Cardiac septum (tissue), 1 donor: ENCODE measurements at places on chromosomes 1 and 21.

- DNase-seq, result peak; percentile 93
These were observed 32.0 kb downstream of the MAP7D1 start for GRCh38 chr1:36187800-36188593.

DNA sequence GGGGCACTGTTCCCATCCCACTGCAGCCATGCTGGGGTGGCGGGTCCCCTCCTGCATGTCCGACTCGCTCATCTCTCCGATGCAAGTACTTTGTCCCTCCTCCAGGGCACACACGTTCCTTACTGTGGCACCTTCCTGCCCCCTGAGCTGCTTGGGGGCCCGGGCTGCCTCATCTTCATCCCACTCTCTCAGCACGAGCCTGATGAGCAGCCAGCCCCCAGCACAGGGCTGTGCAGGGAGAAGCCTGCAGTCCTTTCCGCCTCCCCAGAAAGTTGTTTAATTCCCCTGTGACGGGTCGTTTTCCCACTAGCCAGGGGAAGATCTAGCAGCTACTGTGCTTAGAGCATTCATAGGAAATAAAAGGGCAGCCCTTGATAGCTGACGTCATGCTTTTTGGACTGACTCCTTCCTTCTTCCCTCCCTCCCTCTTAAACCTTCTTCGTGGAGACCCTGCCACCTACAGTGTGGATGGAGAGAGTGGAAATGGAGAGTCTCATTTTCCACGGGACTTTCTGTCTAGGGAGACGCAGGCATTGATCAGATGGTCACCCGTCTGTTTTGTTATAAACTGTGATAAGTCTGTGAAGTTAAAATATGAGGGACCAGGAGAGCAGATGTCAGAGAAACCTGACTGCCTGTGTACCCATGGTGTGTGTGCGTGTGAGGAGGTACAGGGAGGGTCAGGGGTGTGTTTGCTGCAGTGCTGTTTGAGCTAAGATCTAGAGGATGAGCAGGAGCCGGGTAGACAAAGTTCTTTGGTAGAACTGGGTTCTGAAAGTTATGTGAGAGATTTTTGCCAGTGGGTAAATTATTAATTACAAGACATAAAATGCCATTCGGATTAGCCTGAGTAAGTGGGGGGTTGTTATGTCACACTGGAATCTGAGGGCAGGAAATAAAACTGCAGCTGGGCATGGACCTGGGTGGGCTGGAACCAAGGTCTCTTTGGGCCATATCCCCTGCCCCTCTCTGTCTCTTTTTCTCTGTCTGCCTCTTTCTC, 34.3 kb downstream of the GPR137B start:
- no peak for DNase-seq

- no peak for DNase-seq
These were observed 51.0 kb downstream of the SCP2 start for GRCh38 chr1:52978045-52978444.

DNA sequence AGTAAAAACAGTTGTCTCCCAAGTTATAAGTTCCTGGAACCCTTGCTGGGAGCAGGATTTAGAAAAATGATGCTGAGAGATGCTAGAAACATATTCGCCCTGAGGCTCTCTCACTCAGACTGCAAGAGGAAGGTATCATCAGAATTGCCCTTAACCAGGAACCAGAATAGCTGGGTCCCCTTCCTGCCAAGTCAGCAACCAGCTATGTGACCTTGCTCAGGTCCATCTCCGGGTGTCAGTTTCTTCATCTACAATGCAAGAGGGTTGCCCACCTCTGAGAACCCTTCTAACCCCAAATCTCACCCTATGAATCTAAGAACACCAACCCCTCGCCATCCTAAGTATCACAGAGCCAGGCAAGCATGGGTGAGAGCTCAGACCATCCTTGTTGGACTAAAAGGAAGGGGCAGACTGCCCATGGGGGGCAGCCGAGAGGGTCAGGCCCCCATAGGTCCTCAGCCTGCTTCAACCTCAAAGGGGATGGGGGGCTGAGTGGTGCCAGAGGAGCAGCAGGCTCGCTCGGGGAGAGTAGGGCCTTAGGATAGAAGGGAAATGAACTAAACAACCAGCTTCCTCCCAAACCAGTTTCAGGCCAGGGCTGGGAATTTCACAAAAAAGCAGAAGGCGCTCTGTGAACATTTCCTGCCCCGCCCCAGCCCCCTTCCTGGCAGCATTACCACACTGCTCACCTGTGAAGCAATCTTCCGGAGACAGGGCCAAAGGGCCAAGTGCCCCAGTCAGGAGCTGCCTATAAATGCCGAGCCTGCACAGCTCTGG, 390 bp upstream of the S100A9 start:
- peak; percentile 94 for DNase-seq

GRCh38 chr21:16587141-16587581, 857.4 kb downstream of the USP25 start:
- no peak for DNase-seq

DNA sequence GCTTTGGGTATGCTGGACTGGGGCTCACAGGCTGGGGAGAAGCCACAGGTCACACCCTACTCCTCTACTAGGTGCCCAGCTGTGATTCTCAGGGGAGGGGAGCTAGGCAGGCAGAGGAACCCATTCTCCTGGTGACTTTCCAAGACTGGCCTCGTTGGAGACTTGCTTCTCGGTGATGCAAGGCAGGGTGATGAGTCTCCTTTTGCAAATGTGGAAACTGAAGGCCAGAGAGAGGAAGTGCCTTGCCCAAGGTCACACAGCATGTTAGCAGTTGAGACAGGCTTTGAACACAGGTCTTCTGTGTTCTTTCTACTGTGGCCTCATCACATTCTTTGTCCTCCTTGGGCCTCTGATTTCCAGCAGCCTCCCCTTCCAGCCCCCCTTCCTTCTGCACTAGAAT, 20.5 kb upstream of the C1QA start:
- DNase-seq, result no peak

DNA sequence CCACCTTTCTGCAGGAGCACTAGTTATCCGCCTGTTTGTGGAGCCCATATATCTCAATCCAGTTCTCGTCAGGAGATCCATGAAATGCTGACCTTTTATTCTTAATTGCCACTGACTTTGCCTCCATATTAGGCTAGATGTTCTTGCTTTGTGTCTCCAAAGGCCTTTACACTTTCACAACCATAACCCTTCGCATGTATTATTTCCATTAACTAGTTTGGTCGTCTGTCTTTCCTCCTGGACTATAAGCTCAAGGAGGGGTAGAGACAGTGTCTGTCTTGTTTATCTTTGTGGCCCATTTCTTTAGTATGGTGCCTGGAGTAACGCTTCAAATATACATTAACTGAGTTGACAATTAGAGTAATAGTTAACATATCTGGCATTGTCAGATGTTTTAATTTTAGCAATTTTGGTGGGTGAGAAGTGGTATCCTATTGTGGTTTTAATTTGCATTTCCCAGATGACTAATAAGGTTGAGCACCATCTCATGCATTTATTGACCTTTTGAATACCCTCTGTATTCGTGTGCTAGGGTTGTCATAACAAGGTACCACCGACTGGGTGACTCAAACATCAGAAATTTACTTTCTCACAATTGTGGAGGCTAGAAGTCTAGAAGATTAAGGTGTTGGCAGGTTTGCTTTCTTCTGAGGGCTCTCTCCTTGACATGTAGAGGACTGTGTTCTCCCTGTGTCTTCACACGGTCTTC, 21.7 kb upstream of the IL12RB2 start:
- no peak for DNase-seq

- DNase-seq, result no peak
These were observed 21.1 kb downstream of the CLDN8 start for GRCh38 chr21:30194701-30195299.

GRCh38 chr1:121443001-121443540, 258.3 kb downstream of the SRGAP2C start:
- no peak for DNase-seq

GRCh38 chr1:23727362-23727811, 15.9 kb upstream of the ELOA start:
- DNase-seq, result no peak

- DNase-seq, result no peak
These were observed 196.1 kb downstream of the AMY1C start for GRCh38 chr1:103945774-103946173.

DNA sequence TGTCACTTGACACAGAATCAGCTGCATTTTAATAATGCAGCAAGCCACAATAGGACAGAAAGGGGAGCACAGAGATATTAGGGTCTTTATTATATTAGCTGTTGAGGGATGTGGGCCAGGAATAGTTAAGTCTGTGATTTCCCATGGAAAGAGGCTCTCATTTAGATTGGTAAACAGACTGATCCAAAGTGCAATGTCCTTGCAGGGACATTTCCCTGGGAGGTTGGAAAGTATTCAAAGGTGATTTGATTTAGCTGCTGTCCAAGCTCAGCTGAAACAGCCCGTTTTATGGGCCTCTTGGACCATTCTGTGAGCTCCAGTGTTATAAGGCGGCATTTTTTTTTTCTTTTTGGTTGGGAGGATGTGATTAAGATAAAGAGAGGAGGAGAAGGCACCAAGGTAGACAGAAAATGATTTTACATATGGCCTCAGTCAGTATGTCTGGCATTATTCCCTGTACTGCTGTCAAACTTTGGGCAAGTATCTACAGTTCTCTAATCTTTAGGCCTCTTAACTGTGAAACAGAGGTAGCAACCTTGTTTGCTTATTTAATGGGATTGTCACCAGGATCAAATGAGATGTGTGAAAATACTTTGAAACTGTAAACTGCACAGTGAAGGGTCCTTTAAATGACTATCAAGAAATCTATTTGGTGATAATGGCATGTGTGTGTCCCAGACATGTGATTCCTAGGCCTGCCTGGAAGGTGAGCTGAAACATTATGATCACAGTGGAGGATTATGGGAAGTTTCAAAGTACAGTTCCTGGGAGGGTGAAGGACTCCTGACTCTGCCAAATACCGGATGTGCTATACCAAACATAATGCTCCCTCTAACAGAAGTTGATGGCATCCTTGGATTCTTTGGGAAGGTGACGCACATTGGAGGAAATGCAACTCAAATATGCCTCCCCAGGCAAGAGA, 62.2 kb downstream of the NOS1AP start:
- DNase-seq, result no peak

DNA sequence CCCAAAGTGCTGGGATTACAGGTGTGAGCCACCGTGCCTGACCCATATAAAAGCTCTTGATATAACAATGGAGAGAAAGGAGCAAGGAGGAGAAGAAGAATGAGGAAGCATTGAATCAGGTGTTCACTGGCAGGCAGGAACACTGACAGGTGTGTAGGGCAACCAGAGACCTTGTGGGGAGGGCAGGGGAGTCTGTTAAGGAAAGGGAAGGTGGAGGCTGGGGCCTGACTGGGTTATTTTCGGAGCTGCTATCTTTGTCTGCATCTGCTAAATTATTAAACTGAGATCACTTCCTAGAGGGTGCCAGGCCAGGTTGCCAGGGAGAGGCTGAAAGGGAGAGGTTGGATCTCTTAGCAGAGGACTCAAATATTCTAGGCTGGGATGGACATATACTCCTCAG, 6.8 kb upstream of the TRNP1 start:
- no peak for DNase-seq

DNA sequence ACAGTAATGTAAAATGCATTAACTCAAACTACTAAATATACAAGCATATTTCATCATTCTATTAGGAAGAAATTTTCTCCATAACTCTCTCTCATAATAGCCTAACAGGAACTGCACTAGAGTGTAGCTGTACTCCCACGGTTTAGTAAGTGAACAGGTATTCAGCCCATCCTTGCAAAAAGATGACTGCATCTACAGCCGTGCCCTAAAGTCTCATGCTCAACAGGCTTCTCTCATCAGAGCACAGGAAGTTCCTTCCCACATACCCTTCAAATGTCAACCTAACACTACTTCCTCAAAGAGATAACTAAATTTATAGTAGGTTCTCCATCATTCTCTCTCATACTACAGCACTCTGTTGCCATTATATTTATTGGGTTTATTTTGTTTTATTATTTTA, 251.6 kb downstream of the AKT3 start:
- DNase-seq, result no peak
